ENCODE measurements at places on chromosomes 7 and 10.

GRCh38 chr7:8125680-8126444 is 136.1 kb downstream of the ICA1 start:
- DNase-seq, result peak; percentile 74

DNA sequence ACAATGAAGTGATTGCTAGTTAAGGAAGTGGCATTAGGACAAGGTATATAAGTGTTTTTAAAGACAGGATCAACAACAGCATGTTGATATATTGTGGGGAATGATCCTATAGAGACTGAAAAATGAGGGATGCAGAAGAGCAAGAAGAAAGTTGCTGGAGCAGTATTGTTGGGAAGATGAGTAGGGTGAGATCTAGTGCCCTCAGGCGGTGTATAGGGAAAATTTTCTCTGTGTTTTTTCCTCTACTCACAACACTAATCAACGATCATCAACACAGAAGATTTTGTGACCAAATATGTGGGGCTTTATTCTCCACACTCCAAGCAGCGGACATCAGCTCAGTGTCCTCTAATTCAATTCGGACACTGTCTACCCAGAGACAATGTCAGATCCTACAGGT is 9.6 kb upstream of the PTTG1IP2 start:
- no peak for DNase-seq

DNA sequence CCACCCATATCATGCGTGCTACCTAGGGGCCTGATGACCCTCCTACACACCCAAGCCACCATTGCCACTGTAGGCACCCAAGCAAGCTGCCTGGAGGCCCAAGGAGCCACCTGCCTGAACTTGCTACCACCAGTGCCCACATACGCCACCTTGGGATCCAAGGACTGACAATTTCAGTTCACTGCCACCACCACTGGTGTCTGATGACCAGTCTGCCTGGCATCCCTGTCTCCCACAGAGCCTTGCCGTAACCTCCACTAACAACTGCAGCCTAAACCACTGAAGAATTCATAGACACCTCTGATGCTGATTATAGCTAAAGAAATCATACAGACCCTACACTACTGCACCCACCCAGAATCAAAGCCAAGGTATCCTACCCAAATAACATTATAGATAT is 58.8 kb downstream of the TMEM178B start:
- DNase-seq, result no peak

DNA sequence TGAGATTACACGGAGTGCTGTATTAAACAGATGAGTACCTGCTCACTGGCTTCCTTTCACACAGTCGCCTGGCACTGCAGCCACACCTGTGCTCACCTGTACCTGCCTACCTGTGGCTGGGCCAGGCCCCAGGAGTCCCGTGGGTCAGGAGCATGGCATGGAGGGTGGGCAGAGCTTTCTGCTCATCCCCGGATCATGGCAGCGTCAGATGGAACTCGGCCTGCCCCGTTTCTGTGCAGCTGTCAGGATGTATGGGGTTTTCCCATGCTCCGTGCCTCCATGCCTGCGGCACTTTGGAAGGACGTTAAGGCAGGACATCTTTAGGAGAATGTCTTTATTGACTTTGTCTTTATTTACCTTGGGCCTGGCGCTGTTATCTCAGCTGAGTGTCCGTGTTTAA is 112.2 kb downstream of the MGMT start:
- DNase-seq, result no peak

DNA sequence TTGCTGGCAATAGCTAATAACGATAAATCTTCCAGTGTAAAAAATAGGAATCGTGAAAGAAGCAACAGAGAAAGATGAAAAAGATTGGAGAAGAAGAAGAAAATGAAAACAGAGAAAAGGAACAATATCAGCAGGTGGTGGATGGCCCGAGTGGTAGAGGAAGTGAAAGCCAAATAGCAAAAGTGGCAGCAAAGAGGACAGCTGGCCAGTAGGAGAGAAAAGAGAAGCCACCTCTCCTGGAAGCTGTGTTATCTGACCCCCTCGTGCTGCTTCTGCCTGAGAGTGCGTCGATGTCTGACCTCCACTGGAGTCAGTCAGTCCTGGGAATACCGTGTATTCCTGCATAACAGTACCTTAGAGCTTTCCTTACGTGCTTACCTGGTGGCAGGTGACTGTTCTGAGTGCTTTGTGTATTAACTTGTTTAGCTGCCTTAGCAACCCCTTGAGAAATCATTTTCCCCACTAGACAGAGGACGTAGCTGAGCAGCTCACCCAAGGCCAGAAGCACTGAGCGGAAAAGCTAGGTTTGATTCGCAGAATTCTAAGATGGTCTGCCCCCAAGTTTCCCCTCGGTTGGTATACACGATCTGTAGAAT is 88.3 kb downstream of the CHN2 start:
- no peak for DNase-seq

- DNase-seq, result no peak
Measured at GRCh38 chr7:159067576-159068487, 76.8 kb downstream of the VIPR2 start.

DNA sequence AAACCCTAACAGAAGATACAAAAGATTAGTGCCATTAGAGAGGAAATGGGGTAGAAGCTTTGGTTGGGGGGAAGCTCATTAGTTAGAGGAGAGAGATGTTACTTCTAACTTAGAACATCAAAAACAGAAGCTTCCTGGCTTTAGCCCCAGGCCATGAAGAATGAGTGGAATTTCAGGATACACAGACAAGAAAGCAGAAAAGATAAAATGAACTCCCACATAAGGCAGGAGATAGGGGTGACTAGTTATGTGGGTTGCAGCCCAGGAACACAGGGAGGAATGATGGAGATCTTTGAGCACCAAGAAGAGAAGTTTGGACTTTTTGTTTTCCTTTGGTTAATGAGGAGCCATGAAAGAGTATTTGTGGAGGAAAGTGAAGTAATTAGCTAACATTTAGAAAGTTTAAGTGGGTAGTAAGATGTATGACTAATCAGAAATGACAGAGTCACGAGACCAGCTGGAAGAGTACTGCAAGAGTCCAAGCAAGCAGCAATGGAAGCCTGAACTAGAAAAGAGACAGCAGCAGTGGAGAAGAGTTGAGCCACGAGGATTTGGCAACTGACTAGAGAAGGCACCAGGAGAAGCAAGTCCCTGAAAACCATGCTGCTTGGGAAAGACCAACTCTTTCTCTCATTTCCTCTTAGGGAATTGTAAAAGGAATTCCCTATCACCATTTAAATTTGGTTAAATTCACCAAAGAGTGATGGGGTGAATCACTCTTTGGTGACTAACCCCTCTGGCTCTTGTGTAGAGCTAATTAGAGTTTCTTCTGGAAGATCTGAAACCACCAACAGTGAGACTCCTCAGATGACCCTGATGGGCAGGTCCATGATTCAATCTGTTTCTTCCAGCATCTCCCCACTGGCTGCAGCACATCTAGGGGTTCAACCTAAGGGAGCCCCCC is 131.9 kb downstream of the KCNMA1 start:
- DNase-seq, result no peak

- DNase-seq, result no peak
Measured at GRCh38 chr10:71635251-71635866, 84.2 kb downstream of the C10orf105 start.

DNA sequence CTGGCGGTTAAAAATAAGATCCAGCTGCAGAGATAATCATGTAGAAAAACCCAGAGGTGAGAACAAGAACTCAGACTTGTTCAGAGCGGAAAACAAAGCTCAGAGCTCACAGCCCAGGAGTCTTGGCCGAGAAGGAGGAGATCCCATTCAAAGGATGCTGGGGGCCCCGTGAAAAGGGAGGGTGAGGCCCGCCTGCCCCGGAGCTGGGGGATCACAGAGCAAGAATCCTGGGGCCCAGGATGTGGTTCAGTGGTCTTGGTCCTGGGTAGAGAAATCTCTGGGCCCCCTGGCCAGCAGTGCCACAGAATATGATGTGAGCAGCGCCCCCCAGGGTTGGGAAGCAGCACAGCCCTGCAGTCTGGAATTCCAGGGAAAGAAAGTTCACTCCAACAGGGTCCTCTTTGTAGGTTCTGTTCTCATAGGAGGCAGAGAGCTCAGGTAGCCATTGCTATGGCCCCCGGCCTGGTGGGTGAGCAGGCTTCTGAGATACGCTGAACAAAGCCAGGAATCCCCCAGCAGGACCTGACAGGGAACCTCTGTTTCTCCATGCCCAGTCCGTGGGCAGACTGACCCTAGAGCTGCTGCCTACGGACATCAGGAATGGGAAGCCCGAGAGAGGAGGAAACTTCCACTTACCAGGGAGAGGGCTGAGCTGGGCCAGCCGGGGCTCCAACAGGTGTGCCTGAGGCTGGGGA is 77.7 kb upstream of the GNA12 start:
- DNase-seq, result no peak

GRCh38 chr10:61492364-61492995 is 39.3 kb upstream of the TMEM26 start:
- DNase-seq, result no peak

DNA sequence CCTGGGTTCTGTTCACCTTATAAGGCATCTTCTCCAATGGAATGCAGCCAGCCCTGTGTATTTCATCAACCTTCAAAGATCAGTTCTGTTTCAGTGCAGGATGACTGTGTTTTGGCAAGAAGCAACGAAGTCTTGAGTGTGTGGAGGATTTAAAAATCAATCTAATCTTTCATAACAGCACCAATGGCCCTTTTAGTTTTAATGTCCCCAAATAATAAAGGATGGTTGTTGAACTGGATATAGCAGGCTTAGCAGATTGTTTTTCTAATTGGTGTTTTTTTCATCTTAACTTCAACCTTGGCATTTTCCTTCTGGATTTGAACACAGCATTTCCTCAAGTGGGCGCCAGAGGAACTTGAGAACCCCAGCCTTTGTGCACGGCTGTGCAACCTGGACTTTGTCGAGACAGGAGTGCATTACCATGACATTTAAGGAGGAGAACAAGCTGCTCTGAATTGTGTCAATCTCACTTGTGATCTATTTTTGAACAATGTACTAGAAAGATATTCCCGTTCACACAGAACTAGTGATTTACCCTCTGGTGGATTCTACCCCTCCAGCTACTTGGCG is 313.3 kb upstream of the AKR1E2 start:
- DNase-seq, result no peak

GRCh38 chr7:141990011-141990725 is 5.5 kb upstream of the MGAM start:
- DNase-seq, result no peak

GRCh38 chr7:126940723-126941307 is 311.9 kb downstream of the GRM8 start:
- DNase-seq, result no peak

GRCh38 chr10:18399158-18399557 is 252.2 kb downstream of the NSUN6 start:
- DNase-seq, result no peak

DNA sequence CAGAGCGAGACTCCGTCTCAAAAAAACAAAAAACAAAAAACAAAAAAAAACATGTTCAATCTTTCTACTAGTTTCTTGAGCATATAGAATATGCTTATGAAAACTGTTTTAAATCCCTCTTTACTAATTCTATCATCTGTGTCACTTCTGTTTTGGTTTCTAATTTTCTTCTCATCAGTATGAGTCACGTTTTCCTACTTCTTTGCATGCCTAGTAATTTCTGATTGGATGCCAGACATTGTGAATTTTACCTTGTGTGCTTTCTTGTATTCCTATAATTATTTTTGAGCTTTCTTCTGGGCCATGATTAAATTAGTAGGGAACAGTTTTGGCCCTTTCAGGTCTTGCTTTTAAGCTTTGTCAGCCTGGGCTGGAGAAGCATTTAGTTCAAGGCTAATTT is 9.9 kb downstream of the MICU1 start:
- DNase-seq, result no peak

DNA sequence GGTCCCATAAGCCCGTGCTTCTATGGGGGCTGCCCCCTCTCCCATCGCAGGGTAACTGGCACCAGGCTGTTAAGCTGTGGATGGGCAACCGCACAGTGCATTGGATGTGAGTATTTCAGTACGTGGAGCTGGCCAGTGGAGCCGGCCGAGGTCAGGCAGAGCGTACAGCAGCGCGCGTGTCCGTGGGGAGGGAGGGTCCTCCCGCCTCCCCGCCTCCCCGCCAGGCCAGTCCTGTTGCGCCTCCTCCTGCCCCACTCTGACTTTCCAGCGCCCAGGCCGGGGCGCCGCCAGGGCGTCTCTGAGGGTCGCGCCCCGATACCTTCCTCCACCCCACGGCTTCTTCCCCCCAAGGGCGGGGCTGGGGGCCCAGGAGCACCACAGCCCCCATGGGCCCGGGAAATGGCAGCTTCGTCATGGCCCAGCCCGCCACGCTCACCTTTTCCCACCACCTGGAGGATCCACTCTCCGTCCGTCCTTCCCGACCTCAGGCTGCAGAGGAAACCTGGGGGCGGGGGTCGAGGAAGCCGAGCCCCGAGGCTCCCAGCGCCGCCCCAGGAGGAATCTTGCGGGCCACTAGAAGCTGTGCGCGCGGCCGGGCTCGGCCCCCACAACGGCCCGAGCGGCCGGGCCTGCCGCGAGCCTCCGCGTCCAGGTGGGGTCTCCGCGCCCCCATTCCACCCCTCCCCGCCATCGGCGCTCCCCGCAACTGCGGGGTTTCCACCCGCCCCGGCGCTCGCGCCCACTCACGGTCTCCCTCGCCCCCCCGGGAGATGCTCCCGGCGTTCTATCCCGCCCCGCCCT is 831 bp upstream of the PFKP start:
- DNase-seq, result no peak

DNA sequence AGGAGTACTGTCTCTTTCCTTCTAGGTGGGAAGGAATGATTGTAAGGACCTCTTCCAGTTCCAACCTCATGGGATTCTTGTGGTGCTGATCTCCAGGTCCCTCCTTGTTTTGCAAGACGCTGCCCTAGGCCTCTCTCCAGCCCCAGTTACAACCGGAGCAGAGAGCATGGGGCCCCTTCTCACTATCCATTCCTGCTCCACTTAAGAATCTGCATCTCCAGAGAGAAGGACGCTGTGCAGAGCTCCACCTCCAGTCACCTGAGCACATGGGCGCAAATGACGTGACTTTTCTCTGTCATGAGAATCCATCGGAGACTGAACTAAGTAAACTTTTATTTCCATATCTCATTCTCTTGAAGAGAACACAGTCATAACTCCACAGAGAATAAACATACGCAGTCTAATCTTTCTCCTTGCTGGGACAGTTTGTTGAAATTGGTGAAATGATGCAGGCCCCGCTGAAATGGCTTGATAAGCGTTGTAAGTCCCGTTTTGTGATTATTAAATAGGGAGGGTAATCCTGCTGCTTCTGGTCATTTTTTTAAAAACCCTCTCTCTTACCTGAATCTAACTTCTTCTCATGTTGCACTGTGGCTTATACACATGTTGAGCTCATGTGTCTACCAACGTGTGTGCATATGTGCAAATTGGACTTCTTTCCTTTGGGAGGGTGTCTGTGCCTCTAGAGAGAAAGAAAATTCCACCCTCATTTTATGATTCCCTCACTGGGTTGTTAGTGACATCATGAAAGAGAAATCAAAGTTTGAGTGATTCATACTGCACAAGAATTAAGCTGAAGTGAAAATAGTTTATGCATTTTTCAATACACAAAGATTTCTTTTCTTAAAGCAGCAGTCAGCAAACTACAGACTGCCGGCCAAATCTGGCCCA is 133.2 kb upstream of the TBX20 start:
- DNase-seq, result no peak

- DNase-seq, result no peak
Measured at GRCh38 chr7:65477326-65477725, 103.7 kb downstream of the ZNF92 start.
